ENCODE measurements at places on chromosomes 1 and 21. TPM values are rescaled to one million over a fixed set of nuclear protein-coding genes. Genes with fewer than 3 reads are reported as not detected.

DNA sequence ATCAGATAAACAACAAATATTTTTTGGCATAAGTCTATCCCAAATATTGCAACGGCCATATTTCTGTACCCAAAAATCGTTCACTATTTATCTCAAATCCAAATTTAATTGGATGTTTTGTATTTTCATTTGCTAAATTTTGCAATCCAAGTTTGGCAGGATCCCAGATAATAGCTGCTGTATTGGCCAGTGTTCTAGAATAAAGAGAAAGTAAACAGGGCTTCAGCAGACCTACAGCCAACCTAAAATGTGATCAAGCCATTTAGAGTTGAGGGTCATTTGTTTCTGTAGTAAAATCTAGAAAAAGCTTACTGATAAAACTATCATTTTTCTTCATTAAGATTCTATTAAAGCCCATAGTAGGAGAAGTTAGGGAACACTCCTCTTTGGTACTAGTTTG is 506.6 kb upstream of the PTBP2 start:
- no peak overlapping the region for H3K27ac ChIP-seq
- H3K4me1 ChIP-seq, result no peaks in the 10 kb centered on the region
- H3K27me3 ChIP-seq, result no peaks in the 10 kb centered on the region

DNA sequence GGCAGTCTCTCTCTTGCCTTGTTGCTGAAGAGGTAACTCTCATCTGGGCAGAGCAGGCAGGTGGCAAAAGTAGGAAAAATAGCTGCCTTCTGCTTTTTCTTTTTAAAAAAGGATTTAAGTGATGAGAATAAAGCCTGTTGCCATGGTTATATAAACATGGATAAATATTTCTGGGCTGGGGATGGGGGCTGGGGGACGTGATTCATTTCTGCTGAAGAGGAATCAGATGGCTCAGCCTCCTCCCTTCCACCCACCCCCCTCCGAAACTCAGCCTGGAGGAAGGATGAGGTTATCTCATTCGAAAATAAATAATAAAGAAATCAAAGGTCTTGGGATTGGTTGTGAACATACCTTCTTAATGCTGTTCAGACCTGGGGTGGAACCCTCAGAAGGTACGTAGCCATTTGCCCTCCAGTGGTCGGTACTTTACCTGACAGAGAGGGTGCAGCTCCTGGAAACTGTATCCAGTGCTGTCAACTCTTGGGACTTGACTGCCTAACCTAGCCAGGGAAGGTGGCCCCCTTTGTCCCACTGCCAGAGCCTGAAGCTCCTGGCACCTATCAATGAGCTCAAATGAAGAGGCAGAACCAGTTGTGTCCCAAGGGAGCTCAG is 3.8 kb upstream of the INKA2 start:
- no peaks in the 10 kb centered on the region for H3K36me3 ChIP-seq
- H3K4me1 ChIP-seq, result no peaks in the 10 kb centered on the region

- DNase-seq, result no peak
- H3K27me3 ChIP-seq, result no peaks in the 10 kb centered on the region
- no peak overlapping the region for H3K27ac ChIP-seq
- H3K36me3 ChIP-seq, result no peaks in the 10 kb centered on the region
- peaks cover 4% of the 10 kb centered on the region for H3K4me1 ChIP-seq
Measured at GRCh38 chr1:20126806-20127440, 7.6 kb upstream of the PLA2G2D start.

The PTGFRN gene
- total RNA-seq, result 51.6 TPM

The MRPL20 gene
- 80.8 TPM for total RNA-seq

DNA sequence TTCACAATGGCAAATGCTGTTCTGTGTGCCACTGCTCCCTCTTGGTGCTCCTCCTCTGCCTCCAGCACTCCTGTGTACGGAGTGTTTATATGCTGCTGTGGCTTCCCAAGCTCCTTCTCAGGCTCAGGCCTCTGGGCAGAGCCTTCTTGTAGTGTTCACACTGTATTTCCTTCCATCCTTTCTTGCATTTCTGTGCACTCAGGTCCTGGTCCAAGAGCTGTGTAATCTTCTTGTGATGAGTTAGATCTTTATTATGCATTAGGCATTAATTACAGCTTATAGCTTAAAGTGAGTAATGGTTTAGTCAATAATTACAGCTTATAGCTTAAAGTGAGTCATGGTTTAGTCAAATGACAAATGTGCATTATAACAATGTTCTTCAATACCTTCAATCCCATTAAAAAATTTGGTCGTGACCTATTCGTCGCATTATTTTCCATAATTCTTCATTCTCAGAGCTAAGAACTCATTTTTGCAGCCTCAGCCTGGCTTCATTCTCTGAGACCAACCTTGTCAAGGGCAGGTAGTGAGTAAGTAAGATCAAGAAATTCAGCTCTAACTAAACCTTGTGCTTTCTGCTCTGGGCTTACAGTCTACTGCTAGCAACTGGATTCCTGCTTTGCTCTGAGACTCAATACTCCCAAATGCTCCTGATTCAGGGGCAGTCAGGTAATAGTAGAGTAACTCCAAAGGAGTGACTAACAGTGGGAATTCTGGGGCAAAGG is 154.5 kb upstream of the SPAG17 start:
- no peaks in the 10 kb centered on the region for H3K4me1 ChIP-seq
- H3K4me3 ChIP-seq, result no peak overlapping the region
- DNase-seq, result no peak
- no peak overlapping the region for H3K27ac ChIP-seq
- H3K36me3 ChIP-seq, result no peaks in the 10 kb centered on the region

The PRAMEF2 gene
- total RNA-seq, result not detected

DNA sequence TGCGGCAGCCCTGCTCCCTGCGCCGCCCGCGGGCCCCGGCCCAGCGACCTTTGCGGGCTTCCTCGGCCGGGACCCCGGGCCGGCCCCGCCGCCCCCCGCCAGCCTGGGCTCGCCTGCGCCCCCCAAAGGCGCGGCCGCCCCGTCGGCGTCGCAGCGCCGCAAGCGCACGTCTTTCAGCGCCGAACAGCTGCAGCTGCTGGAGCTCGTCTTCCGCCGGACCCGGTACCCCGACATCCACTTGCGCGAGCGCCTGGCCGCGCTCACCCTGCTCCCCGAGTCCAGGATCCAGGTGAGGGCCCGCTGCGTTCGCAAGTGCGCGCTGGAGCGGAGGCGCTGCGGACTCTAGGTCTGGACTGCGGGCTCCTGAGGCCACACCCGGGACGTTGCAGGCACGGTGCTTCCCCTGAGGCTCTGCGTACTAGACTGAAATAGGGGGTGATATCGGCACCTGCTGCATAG is 351 bp downstream of the MIXL1 start:
- no peak overlapping the region for H3K27ac ChIP-seq
- no peaks in the 10 kb centered on the region for H3K27me3 ChIP-seq
- peak overlapping the region; percentile 53 for H3K4me3 ChIP-seq
- no peaks in the 10 kb centered on the region for H3K36me3 ChIP-seq
- DNase-seq, result peak; percentile 63
- H3K4me1 ChIP-seq, result no peaks in the 10 kb centered on the region

DNA sequence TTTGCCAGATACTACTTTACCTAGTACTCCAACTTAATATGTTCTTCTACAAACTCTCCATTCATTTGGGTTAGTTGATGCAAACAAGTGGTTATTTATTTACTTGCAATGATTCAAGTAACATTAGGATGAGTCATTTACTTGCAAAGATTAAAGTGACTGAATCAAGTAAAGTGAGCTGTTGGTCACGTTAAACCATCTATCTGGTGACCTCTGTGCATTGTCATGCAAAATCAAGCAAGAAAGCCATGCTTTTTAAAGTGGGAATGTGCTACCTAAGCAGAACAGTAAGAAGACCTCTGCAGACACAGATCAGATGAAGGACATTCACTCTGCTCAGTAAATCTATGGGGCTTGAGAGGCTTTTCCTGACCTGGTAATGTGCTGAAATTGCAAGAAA is 254.7 kb downstream of the LRRIQ3 start:
- no peak overlapping the region for H3K4me3 ChIP-seq
- H3K27ac ChIP-seq, result no peak overlapping the region
- H3K4me1 ChIP-seq, result no peaks in the 10 kb centered on the region
- H3K36me3 ChIP-seq, result no peaks in the 10 kb centered on the region
- H3K27me3 ChIP-seq, result no peaks in the 10 kb centered on the region

GRCh38 chr1:36922593-36923426 is 111.5 kb downstream of the GRIK3 start:
- no peak for DNase-seq
- no peaks in the 10 kb centered on the region for H3K36me3 ChIP-seq
- H3K4me1 ChIP-seq, result no peaks in the 10 kb centered on the region
- H3K4me3 ChIP-seq, result no peak overlapping the region

DNA sequence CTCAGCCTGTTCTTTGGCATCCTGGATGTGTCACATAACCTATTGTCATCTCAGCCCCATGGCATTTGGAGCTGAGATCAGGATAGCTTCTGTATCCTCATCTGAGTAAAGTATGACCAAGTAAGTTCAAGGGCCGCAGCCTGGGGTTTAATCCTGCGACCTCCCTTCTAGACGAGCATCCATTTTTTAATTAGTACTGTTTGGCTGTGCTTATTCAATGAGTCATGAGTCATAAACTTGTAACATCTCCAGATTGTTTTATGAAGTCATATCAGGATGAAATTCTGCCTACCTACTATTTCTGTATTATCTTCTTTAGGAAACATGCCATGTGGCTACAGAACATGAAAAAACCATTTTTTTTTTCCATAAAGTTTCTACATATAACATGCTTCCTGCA is 119.1 kb downstream of the ERG start:
- H3K27me3 ChIP-seq, result no peaks in the 10 kb centered on the region
- H3K27ac ChIP-seq, result no peak overlapping the region
- no peaks in the 10 kb centered on the region for H3K4me1 ChIP-seq
- DNase-seq, result no peak
- no peaks in the 10 kb centered on the region for H3K36me3 ChIP-seq
- H3K4me3 ChIP-seq, result no peak overlapping the region

GRCh38 chr21:38355353-38355752 is 98.6 kb downstream of the KCNJ15 start:
- no peaks in the 10 kb centered on the region for H3K4me1 ChIP-seq
- no peak for DNase-seq
- no peak overlapping the region for H3K27ac ChIP-seq
- H3K36me3 ChIP-seq, result no peaks in the 10 kb centered on the region
- H3K27me3 ChIP-seq, result no peaks in the 10 kb centered on the region

GRCh38 chr21:35424122-35424521 is 375.0 kb upstream of the RUNX1 start:
- no peaks in the 10 kb centered on the region for H3K36me3 ChIP-seq
- no peaks in the 10 kb centered on the region for H3K4me1 ChIP-seq
- H3K27me3 ChIP-seq, result no peaks in the 10 kb centered on the region
- no peak for DNase-seq

The NTNG1 gene
- total RNA-seq, result 17.3 TPM

GRCh38 chr1:9120312-9120958 is 8.5 kb downstream of the GPR157 start:
- no peak overlapping the region for H3K4me3 ChIP-seq
- H3K4me1 ChIP-seq, result no peaks in the 10 kb centered on the region
- H3K27me3 ChIP-seq, result no peaks in the 10 kb centered on the region

DNA sequence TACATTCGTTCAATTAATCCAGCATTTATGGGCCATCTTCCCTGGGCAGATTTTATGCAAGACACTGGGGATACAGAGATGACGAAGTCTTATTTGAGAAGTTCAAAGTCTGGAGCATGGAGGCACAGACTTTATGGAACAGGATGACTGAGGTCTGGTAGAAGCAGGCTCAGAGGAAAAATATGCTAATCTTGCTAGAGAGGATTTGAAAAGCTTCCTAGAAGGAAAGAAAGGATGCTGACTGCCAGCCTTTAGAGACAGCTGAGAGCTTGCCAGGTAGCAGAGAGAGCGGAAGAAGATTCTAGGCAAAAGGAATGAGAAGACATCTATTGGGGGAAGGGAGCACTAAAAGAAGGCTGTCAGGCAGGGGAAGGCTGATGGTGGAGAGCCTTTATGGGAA is 75.5 kb upstream of the ATP5PO start:
- H3K4me1 ChIP-seq, result no peaks in the 10 kb centered on the region
- no peaks in the 10 kb centered on the region for H3K27me3 ChIP-seq
- H3K4me3 ChIP-seq, result no peak overlapping the region

DNA sequence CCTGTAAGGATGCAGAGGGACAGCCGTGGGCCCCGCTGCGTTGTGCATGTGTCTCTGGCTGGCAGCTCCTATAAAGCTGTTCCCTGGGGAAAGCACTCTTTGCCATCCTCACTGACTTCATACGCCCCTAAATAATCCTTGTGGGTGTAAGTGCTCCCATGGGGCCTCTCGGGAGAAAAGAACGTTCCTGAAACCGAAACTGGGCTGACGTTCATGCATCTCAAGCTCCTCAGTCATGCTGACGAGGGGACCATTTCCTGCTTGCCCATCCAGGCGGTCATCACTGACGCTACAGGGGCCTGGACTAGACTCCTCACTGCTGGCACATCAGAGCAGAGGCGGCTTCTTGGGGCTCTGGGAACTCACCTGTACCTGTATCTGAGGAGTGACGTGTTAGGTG is 73.1 kb upstream of the USP24 start:
- no peaks in the 10 kb centered on the region for H3K36me3 ChIP-seq
- H3K4me1 ChIP-seq, result no peaks in the 10 kb centered on the region
- H3K27ac ChIP-seq, result no peak overlapping the region
- no peaks in the 10 kb centered on the region for H3K27me3 ChIP-seq

GRCh38 chr1:99674115-99675064 is 28.5 kb downstream of the PALMD start:
- no peak overlapping the region for H3K27ac ChIP-seq
- H3K4me1 ChIP-seq, result no peaks in the 10 kb centered on the region
- H3K4me3 ChIP-seq, result no peak overlapping the region
- no peaks in the 10 kb centered on the region for H3K27me3 ChIP-seq
- no peak for DNase-seq
- no peaks in the 10 kb centered on the region for H3K36me3 ChIP-seq

DNA sequence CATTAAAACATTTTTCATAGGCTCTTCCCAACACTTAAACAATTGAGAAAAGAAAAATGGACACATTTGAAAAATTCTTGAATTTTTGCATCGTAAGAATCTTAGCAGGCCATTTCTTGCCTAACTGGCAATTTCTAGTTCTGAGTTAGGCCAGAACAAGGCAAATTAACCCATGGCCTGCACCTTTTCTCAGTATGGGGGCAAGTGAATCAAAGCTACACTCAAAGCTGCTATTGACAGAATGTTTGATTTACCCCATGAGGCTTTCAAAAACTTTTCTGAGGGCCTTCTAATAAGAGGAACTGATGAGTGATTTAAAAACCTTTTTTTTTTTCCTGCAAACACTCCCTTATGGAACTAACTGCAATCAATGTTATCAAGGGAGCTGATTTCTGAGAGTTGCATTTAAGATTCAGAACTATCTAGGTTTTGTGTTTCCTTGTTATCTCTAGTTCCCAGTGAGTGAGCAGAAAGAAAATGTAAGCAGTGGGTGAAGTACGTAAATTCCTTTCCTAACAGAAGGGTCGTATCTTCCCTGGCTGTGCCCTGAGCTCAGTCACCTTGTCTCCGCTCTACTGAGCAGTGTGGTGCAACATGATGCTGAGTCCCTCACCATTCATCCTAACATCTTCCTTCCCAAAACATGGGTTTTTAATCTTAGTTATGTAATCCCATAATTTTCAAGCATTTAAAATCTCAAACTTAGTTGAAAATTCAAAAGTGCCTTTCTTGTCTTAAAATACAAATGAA is 353.7 kb downstream of the DPYD start:
- no peak for DNase-seq
- no peaks in the 10 kb centered on the region for H3K4me1 ChIP-seq
- H3K36me3 ChIP-seq, result no peaks in the 10 kb centered on the region
- H3K27ac ChIP-seq, result no peak overlapping the region
- no peaks in the 10 kb centered on the region for H3K27me3 ChIP-seq

All from Peyer's patch (tissue), 4 donors.